Stimulated activated CD4-positive, alpha-beta T cell treated with anti-CD3 and anti-CD28 coated beads, Interleukin-15, amount 100 ng/mL, for 1 hour (primary cell): ENCODE measurements at places on chromosomes 6 and 20.

GRCh38 chr20:19855416-19855815 lies 97.4 kb downstream of the RIN2 start:
- DNase-seq, result no peak

GRCh38 chr6:134145786-134146185 lies 93.4 kb upstream of the SLC2A12 start:
- no peak for DNase-seq

- no peak for DNase-seq
Measured at GRCh38 chr20:9789131-9789530, 49.7 kb downstream of the PAK5 start.

- DNase-seq, result peak; percentile 33
Measured at GRCh38 chr6:7051780-7052442, 55.9 kb upstream of the RREB1 start.

- no peak for DNase-seq
Measured at GRCh38 chr6:84072442-84072997, 38.9 kb downstream of the MRAP2 start.

GRCh38 chr6:41379306-41379705 lies 43.9 kb downstream of the NCR2 start:
- DNase-seq, result no peak
